AG04449 (cell line): ENCODE measurements at places on chromosomes 16 and 17.

DNA sequence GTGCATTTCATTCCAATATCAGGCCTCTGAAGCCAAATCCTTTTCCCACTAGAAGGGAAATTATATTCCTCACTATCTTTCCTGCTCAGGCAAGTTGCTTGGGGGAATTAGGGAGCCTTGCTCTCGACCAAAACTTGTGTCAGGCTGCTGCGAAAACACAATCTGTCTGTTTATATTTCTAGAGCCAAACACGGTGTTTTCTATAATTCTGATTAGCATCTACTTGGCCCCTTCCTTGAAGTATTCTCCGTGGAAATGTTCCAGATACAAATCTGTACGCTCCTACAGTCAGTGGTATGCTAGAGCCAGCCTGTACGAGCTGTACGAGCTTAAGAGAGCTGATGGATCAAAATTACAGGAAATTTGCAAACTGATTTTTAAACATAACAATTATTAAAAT, 299.3 kb upstream of the SALL1 start:
- no peak for DNase-seq

GRCh38 chr17:12666718-12667117, 1.0 kb downstream of the MYOCD start:
- no peak for DNase-seq

- DNase-seq, result no peak
Observed at GRCh38 chr17:3859940-3860339, 13.9 kb upstream of the NCBP3 start.

GRCh38 chr16:49531425-49531824, 157.8 kb downstream of the C16orf78 start:
- no peak for DNase-seq

GRCh38 chr17:47099451-47099986, 89.6 kb downstream of the CDC27 start:
- DNase-seq, result no peak

- no peak for DNase-seq
Observed at GRCh38 chr16:65548470-65548869, 426.6 kb upstream of the CDH11 start.

- DNase-seq, result no peak
Observed at GRCh38 chr16:12637002-12637401, 166.7 kb downstream of the CPPED1 start.
